ENCODE measurements at places on chromosomes 6 and 20.

DNA sequence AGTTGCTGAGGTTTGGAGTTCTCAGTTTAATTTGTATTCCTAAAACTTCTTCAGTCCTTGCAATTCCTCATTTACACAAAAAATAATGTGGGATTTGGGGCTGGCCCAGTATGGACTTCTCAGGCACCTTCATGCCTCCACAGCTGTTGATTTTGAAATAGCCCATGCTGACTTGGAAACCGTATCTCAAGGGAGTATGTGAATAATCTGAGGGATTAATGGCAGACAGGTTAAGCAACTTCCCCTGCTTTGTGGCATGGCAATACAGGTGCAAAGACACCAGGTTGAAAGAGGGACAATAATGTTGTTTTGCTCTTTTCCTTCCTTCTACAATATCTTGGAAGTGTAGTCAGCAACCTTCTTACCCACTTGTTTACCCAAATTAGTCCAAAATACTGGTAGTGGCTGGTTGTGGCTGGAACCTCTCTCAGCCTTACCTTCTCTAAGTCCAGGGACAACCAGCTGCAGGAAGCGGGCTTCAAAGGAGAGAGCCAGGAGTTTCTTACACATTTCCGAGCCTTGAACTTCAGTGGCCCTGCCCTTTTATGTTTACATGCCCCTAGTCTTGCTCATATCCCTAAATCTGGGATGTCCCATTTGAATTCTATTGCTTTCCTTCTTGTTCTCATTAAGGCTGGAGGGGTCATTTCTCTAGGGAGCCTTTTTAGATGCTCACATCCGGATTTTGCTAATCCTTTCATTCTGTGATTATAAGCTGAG, 44.1 kb upstream of the ADGRF1 start:
- DNase-seq = no peak

DNA sequence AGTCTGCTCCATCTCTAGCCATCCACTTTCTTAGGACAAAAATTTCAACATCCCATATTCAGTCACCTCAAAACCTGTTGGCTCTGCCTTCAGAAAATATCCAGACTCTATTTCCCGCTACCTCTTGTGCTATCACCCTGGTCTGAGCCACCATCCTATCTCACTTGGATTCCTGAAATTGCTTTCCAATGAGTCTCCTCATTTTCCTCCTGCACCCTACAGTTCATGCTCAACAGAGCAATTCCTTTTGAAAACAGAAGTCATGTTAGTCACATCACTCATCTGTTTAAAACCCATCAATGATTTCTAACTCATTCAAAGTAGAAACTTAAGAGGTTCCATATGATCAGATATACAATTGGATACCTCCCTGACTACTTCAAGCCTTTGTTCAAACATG, 229.9 kb downstream of the ADGRG6 start:
- no peak for DNase-seq

DNA sequence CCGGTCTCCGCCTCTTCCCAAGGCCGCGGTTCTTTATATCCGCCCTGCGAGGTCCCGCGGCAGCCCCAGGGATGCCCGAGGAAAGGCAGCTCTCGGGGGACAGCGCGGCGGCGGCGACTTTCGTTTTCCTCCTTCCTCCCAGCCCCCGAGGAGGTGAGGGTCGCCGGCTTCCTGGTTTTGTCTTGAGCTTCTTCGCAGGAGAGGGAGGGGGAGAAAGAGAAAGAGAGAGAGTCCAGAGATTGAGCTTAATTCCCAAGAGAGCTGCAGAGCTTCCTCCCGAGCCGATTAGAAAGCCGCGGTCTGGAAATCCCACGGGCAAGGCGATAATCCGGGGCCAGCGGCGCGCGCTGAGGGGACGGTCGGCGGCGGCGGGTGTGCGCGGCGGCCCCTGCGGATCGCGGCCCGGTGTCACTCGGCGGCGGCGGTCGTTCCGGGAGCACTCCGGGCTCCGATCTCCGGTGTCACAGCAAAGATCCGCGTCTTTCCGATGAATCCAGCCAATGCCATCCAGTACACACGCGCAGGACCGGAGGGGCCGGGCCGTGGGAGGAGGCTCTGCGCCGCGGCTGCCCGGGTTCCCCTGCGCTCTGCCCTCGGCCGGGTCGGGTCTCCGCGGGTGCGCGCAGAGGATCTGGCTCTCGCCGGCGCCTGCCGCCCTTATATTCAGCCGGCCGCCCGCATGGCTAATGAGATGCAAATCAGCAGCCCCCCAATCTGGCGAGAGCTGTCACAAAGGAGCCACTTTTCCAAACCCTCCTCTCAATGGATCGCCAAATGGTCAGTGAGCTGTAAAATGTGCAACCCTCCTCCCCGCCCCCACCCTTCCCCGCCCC, at the start of gene DLL1:
Gene DLL1 (minus strand): TSS at position 783 of the 833 bp plus-strand sequence. CDS start 939 bp downstream, outside the sequence.
- DNase-seq = no peak

GRCh38 chr20:51505566-51505965, 37.0 kb downstream of the NFATC2 start:
- no peak for DNase-seq

GRCh38 chr6:34992376-34992775, 103.3 kb downstream of the ANKS1A start:
- no peak for DNase-seq

GRCh38 chr6:111832833-111833418, 40.3 kb downstream of the FYN start:
- no peak for DNase-seq

GRCh38 chr6:144695858-144696533, 410.9 kb downstream of the UTRN start:
- DNase-seq = no peak

- no peak for DNase-seq
These were observed 40.1 kb downstream of the SLX4IP start for GRCh38 chr20:10475225-10475624.

GRCh38 chr6:85484948-85485347, 35.1 kb downstream of the NT5E start:
- no peak for DNase-seq

GRCh38 chr6:169807699-169808607, 56.5 kb downstream of the ERMARD start:
- DNase-seq = no peak

- no peak for DNase-seq
These were observed 88.7 kb downstream of the THBS2 start for GRCh38 chr6:169164986-169165385.

- no peak for DNase-seq
These were observed 40.0 kb downstream of the GMDS start for GRCh38 chr6:2205396-2205795.

GRCh38 chr20:62794007-62794724, 2.1 kb upstream of the MRGBP start:
- DNase-seq = peak; percentile 96

DNA sequence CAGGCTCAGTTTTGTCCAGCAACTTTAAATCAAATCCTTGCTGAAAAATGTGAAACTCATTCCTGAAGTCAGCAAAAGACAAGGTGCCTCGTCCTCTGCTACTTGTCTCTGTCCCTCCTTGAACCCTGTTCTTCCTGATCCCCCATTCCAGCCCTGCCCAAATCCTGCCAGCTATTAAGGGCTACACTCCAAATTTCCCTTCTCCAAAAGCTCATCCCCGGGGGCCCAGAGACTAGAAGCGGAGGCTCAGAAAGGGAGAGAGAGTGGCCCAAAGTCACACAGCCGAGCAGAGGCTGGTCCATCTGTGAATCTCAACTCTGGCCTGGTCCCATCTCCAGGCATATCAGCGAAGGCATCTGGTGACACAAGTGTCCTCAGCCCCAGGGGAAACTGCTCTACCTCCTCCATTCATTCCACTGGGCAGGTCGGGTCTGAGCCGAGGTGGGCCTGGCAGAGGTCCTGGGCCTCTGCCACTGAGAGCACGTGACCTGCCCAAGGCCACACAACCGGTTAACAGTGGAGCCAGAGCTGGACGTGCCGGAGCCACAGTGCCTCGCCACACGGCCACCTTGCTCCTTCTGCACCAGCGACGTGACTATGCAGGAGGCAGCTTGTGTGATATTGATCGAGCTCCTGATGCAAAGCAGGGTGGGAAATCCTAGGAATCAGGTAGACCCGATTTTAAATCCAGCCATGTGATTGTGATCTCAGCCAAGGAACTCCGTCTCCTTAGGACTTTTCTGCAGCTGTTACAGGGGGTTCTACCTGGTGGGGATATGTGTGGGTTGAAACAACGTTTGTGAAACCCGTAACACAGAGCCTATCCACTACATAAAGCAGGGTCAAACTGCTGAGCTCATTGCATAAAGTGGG, 28.6 kb downstream of the NOL4L start:
- DNase-seq = no peak

GRCh38 chr6:25472906-25473305, 179.1 kb upstream of the SCGN start:
- DNase-seq = no peak

- DNase-seq = no peak
These were observed 99.4 kb downstream of the MYB start for GRCh38 chr6:135280375-135281136.

GRCh38 chr6:89729818-89730217, 89.8 kb downstream of the MDN1 start:
- DNase-seq = no peak

GRCh38 chr6:158211273-158212055, 43.3 kb downstream of the GTF2H5 start:
- DNase-seq = no peak

DNA sequence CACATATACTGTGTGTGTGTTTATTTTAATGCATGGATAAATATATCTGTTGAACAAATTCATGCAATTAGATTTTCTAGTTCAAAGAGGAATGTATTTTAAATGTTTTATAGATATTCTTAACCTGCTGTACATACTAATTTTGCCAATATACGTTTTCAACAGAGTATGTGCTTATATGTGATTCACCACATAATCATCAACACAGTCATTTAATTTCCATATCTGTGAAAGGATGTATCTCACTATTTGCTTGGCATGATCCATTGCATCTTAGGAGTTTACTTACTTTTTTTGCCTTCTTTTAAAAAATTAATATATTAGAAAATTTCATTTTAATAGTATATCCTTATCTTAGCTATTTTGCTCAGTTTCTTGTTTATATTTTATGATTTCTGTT, 902.3 kb upstream of the CITED2 start:
- no peak for DNase-seq

DNA sequence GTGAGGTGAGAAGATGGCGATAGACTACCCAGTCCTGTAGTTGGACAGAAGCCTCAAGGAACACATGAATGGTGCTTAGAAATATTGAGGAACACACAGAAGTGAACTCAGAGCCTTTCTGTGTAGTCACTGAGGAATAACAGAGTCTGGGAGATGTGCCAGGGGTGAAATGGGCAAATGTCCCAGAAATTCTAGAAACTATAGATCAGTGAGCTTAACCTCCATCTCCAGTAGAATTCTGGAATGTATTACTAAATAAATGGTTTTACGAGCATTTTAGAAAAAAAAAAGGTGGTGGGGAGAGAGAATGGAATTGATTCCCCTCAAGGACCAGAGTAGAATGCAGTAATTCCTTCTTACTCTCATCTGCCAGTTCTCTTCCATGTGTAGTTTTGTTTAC, 380.0 kb downstream of the LMBRD1 start:
- no peak for DNase-seq

- no peak for DNase-seq
These were observed 140.4 kb downstream of the PHACTR3 start for GRCh38 chr20:59744756-59745155.

- no peak for DNase-seq
These were observed 12.0 kb upstream of the SERPINB9 start for GRCh38 chr6:2915150-2915549.

DNA sequence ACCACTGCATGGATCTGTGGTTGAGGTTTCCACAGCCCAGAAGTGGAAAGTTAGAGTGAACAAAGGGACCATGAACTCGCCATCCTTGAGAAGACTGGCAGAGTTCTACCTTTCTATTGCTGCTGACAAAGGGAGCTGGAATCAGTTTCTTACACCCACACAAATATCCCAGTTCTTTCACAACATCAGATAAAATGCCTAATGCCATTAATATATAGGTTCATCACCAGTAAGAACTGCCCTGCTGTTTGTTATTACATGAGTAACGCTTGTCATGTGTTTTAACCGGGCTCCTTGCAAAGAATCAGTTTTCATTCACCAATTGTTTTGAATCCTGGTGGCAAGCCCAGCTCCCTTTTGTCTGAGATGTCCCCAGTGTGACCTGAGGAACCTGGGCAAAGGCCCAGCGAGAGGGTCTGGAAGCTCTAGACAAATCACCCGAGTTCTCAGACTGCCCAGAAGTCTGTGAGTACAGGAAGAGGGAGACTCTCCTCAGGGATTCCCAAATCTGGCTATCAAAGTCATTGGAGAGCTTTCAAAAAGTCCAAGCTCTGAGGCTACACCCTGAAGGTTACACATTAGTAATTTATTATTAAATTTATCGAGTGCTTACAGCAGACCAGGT, 7.5 kb upstream of the CD164 start:
- DNase-seq = no peak

- DNase-seq = no peak
These were observed 16.5 kb upstream of the EFHC1 start for GRCh38 chr6:52403627-52404026.

GRCh38 chr20:5510446-5510845, 193.7 kb upstream of the PROKR2 start:
- no peak for DNase-seq

GRCh38 chr6:126628125-126628524, 288.2 kb downstream of the CENPW start:
- DNase-seq = no peak

DNA sequence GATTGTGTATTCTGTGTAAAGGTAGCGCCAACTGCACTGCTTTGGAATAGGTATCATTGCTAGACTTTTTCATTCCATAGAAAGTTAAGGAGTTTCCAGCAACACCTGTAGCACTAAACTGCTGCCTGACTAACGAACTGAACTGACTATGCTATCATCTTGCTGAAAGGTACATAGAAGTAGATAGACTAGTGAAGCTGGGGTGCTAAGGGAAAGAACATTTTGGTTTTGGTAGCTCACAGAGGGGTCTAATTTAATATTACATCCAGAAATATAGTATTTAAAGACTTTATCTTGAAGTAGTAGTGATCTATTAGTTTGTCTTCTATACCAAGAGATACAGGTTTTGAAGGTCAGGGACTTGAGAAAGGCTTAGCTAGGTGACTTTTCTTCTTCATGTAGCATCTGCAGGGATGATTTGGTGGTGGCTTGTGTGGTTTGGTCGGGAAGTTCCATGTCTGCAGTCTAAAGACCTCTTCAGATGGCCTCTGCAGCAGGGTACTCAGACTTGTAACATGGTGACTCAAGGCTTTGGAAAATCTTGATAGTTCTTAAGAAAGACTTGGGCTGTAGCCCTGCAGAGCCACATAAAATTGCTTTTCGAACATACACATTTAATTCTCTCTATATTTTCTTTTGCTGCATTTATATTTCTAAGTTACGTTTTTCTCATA, 10.2 kb downstream of the SENP6 start:
- no peak for DNase-seq

DNA sequence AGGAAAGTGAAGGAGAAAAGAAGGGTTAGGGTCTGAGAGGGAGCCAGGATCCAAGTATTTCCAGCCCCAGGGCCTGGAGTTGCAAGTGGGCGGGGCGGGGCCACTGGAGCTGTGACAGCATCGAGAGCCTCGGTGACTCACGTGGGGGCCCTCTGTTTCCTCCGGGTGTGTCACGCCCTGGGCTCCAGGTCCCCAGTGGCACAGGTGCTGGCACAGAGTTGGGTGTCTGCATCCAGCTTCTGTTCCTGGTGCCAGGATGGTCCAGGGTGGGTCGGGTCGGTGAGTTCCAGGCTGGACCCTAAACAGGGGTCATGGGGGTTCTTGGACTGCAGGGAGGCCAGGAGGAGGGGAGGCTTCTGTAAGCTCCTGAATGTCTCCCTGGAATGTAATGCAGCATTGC, 16.7 kb downstream of the RAET1L start:
- no peak for DNase-seq

All from HuH-7.5 (cell line).